Right renal pelvis (tissue), 4 donors: ENCODE measurements at places on chromosomes 2 and 18. TPM values are rescaled to one million over a fixed set of nuclear protein-coding genes. Genes with fewer than 3 reads are reported as not detected.

GRCh38 chr2:105099153-105099552, 61.3 kb downstream of the MRPS9 start:
- no peak for DNase-seq

- no peak for DNase-seq
Observed at GRCh38 chr2:181836583-181836982, 54.9 kb upstream of the ITPRID2 start.

DNA sequence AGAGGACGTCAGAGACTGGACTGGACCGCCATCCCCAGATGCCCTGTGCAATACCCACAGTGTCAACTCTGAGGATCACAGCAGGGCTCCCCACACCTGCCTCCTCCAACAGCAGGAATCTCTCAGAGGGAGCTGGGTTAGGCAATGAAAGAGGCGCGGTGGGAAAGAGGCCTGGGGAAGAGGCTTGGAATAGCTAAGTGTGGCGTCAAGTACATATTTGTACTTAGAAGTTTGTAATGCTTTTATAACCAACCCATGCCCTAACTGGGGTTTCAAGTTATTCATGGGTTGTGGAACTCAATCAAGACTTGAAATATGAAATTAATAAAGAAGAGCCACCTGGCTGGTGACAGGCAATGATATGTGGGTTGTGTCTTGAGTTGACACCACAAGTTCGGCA, 28.7 kb downstream of the CYP26B1 start:
- no peak for DNase-seq

DNA sequence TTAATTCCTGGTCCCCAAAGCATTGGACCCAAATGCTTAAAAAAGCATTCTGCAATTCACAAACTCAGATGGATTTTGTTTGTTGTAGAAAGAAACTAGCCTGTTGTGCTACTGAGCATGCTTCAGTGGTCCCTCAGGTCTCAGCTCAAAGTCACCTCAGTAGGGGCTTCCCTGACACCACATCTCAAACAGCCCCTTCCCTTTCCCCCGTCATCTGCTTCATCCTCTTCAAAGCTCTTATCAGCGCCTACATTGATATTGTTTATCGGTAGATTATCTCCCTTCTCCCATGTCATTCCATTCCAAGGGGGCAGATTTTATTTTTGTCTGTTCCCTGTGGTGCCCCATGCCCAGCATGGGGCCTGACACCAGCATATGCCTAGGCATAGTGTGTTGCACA, 172.9 kb downstream of the CELF4 start:
- DNase-seq = no peak

DNA sequence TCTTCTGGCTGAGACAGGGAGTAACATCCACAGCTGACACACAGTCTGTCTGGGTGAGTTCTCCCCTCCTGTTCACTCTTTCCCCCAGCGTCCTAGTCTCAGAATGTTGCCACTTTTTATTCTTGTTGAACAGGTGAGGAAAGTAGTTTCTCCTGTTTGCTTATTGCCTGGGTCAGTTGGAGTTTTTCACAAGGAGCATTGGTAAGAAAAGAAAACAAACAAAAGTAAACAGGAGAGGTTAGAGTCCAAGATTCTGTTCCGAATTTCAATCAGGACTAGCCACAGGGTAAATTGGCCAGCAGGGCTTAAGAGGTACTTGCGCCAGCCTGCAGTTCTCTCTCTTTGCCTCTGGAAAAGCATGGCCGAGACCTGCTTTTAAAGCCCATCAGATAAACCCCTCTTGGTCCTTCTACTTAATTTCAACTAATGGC, 255.0 kb upstream of the EPAS1 start:
- DNase-seq = no peak

The CTDP1 gene
- polyA plus RNA-seq = 12.8 TPM

The AKAIN1 gene
- not detected for polyA plus RNA-seq
